ENCODE measurements at places on chromosomes 12 and 14.

GRCh38 chr12:14260011-14260993 lies 105.2 kb upstream of the ATF7IP start:
- peak; percentile 56 for DNase-seq

GRCh38 chr14:78710963-78711362 lies 540.8 kb downstream of the NRXN3 start:
- no peak for DNase-seq

DNA sequence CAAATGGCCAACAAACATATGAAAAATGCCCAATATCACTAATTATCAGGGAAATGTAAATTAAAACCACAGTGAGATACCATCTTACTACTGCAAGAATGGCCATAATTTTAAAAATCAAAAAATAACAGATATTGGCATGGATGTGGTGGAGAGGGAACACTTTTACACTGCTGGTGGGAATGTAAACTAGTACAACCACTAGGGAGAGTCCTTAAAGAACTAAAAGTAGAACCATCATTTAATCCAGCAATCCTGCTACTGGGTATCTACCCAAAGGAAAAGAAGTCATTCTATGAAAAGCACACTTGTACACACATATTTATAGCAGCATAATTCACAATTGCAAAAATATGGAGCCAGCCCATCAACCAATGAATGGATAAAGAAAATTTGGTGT lies 459.7 kb downstream of the GXYLT1 start:
- DNase-seq = no peak

DNA sequence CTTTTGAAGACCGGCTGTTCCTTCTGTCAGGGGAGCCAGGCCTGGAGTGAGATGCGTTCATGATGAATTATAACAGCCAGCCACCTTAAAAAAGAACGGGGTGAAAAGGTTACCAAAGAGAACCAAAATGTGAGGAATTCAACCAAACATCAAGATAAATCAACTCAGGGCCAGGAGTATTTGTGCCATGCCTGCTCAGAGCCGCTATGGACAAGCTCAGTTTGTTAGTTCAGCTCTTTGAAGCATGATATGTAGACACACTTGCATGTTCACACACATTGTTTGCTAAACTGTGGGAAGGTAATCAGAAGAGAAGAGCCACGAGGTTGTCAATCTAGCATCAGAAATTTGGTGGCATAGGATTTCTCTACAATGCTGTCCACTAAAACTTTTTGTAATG lies 367.4 kb upstream of the TBX3 start:
- no peak for DNase-seq

DNA sequence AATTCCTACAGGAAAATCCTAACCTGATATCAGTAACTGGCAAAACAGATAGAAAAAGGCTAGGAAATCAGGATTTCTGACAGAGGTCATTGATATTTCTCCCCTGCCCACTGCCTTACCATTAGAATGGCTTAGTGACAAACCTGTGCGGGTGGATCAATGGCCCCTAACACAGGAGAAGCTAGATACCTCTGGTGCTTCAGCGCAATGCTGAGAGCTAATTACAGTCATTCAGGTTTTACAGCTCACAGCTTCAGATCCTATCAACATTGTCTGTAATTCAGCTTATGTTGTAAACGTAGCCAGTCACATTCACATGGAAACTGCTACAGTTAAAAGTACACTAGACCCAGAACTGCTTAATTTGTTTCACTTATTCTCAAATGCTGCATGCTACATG lies 17.4 kb upstream of the SLC10A1 start:
- DNase-seq = no peak

DNA sequence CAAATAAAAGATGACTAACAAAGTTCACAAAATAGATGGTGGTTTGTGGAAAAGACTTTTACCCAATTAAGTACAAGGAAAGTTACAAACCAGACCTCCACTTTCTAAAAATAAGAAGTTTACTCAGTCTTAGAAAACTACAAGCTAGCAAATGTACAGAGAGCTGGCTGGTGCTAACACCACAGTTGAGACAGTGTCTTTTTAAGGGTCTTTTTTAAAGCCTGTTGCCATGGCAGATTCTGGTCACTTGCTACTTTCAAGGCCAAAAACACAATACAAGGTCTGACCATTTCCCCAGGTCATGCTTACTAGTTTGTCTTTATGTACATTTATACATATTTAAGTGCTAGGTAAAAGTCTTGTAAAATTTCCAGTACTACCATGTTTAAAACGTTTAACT lies 2.4 kb downstream of the BTG1 start:
- DNase-seq = no peak

DNA sequence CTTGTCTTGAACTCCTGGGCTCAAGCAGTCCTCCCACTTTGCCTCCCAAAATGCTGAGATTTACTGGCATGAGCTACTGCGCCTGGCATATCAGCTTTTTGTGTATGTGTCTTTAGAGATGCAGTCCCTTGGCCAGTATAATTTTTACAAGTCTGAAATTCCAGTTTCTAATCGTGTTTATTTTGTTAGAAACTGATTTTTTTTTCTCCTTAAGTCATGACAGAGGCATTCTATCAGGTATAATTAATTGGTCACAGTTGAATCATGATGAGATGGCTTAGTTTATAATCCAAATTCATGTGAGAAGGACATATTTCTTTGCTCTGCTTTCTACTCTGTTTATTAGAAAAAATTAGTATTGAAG lies 98.9 kb downstream of the PCNX1 start:
- no peak for DNase-seq

GRCh38 chr12:83827193-83827592 lies 1085.4 kb downstream of the SLC6A15 start:
- DNase-seq = no peak

DNA sequence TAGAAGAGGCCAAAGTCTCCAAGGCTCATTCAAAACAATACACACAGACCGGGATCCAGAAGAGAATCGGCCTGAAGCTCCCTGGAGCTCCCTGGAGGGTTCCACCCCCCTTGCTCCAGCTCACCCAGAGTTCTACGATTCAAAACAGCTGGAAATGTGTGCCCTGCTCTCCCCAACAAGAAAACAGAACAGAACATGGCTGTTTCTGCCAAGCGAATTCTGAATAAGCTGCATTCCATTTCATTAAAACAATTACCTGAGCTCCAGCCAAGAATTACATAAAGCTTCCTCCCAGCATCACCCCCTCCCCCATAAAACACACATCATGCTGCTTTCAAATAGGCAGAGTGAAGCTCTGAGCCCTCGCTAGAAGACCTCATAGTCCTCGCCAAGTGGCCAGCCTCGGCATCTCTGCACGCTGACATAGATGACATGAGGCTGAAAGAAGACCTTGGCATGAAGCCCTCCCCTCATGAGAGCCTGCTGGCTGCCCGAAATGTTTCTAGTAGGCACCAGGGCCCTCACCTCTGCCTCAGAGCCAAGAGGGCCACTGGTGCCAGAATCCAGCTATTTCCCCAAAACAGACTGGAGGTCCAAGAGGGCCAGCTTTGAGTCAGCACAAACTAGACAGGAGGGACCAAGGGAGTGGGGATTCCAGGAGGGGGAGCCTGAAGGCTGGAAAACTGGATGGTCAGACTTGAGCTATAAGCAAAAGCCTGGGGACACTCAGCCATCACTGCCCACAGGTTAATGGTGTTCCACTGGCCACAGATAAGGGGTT lies 8.3 kb downstream of the PXN start:
- peak; percentile 44 for DNase-seq

DNA sequence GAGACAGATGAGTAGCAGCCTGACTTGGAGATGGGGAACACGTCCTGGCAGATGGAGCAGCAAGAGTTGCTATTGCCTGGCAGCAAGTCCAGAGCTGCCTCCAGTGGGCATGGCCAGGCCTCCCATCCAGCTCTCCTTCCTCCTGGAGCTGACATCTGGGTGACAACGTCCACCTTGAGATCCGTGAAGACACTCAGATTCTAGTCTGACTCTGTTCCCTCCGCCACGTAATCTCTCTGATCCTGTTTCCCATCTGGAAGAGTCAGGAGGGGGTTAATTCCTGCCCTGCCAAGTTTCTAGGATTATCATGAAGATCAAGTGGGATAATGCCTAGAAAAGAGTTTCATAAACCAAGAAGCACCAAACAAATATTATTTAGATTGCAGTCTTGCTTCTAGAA lies 65.3 kb upstream of the FAM181A start:
- DNase-seq = no peak

- DNase-seq = no peak
These were observed 491.8 kb downstream of the PCNX1 start for GRCh38 chr14:71399057-71399487.

DNA sequence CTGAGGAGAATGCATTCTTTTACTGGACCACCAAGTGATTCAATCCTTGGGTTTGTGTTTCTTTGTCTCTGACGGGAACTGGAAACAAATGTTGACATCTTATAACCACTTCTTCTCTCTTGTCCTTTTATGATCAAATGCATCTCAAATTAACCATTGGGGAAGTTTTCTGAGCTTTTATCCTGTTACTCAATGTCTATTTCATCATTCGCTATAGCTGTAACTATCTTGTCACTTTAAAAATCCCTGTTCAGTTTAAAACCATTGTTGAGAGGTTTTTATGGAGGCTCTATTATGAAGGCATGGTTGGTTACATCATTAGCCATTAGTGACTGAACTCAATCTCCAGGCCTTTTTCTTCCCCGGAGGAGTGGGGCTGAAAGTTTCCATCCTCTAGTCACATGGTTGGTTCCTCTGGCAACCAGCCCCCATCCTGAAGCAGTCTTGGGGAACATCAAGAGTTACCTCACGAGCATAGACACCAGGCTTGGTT lies 2.7 kb upstream of the CLEC6A start:
- DNase-seq = no peak

DNA sequence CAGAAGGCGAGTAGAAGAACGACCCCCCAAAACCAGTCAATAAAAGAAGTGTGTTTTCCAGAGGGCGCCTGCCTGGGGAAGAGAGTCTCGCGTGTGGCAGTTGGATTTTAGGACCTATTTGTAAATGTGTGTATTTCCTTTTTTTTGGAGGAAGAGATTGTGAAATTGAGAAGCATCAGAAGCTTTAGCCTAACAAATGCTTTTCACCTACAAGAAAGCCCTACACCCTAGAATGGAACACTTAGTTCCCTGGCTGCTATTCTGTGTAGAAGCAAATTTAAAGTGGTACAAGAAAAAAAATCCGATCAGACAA lies 1.3 kb downstream of the RCOR1 start:
- no peak for DNase-seq

GRCh38 chr14:31902945-31903646 lies 174.0 kb upstream of the ARHGAP5 start:
- DNase-seq = no peak

DNA sequence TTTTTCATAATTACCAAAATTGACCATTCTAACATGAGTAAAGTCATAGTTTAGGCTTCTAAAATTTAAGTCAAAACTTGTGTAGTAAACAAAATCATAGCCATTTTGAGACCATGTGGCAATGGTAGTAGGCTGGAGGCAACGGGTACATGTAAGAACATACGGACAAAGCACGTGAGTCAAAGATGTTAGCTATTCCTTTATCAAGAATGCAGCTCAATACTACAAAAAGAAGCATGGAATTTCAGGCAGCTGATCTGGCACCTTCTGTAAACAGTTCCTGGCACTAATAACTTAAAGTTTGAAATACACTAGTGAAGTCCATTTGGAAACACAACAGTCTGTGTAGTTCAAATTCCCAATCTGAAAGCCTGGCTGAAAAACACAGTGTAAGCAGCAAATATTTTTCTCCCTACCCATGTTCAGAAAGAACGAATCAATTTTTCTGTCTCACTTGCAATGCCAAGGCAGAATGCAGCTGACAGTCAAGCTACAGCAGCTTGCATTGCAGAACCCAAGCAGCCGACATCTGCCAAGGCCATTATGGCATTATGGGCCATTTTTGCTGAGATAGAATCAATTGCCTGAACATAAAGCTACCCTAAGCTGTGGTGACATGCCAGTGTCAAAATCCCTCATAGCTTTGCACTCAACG lies 29.3 kb downstream of the MYF5 start:
- no peak for DNase-seq

- DNase-seq = no peak
These were observed 377.5 kb downstream of the ALG10 start for GRCh38 chr12:34399631-34400410.

DNA sequence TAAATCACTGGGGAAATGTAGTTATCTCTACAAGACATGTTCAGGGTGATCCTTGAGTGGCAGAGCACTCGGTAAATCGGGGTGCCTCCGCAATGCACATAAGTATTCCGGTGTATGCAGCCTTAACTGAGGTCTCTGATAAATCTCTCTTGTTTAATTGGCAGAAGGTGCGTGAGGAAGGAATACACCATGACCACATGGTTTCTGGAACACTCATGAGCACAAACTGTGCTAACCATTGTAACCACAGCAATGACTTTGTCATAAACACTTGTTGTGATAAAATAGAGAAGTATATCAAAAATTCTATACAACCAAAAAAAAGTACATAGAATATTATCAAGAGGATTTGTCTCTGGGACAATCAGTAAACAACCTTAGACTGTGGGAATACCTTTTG lies 146.8 kb upstream of the DIO2 start:
- no peak for DNase-seq

- DNase-seq = no peak
These were observed 161.9 kb downstream of the CAPZA3 start for GRCh38 chr12:18899678-18900317.

DNA sequence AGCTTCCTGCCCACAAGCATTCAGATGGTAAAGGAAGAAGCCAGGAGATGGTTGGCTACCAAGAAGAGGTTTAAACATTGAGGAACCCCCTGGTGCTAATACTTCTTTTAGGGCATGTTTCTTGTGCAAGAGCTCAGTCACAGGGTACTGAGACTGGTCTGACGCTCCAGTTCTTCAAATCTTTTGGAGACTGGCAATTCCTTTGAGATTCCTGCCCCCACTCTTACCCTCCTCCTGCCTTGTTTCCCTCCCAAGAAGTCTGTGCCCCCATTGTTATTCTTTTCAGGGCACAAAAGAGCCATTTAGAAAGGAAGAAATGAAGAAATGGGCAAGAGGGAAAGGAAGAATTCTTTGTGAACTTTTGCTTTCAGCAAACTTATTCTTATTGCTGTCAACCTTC lies 11.8 kb downstream of the A2ML1 start:
- no peak for DNase-seq

GRCh38 chr12:46553266-46553665 lies 180.7 kb upstream of the SLC38A2 start:
- DNase-seq = no peak
